Tibial nerve (tissue), 4 donors: ENCODE measurements at places on chromosomes 11 and 22. TPM values are rescaled to one million over a fixed set of nuclear protein-coding genes. Genes with fewer than 3 reads are reported as not detected.

CALCA gene
- not detected for total RNA-seq

UBQLN3 gene
- total RNA-seq: 2.7 TPM

OR5W2 gene
- not detected for total RNA-seq

HPS5 gene
- total RNA-seq: 101 TPM

NLRP6 gene
- 1.0 TPM for total RNA-seq

TMPRSS6 gene
- not detected for total RNA-seq

RFPL3 gene
- total RNA-seq: not detected

TP53I11 gene
- 50.7 TPM for total RNA-seq

RFPL1 gene
- total RNA-seq: not detected

KIRREL3 gene
- total RNA-seq: not detected

SHANK2 gene
- 2.0 TPM for total RNA-seq

B4GAT1 gene
- total RNA-seq: 105 TPM

CSNK2A3 gene
- total RNA-seq: 3.3 TPM

NPTXR gene
- 9.2 TPM for total RNA-seq

NXPE4 gene
- total RNA-seq: not detected

OR6T1 gene
- total RNA-seq: not detected

DNA sequence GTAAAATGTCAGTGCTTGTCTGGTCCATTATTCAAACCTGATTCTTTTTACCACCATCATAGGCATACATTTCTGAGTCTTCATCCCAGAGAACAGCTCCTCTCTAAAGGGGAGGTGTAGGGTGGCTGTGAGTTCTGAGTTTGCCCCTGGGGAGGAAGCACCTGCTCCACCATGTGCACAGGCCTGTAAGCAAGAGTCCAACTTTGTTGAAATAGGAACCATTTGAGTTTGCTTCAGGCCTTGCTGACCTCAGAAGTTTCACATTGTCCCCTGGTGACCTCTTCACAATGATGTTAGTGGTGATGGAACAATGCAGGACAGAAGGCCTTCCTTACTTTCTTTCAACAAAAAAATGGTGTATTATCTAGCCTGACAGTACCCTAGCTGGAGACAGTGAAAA, 54.6 kb upstream of the TOP3B start:
- H3K4me1 ChIP-seq: no peaks in the 10 kb centered on the region
- no peak overlapping the region for H3K4me3 ChIP-seq
- H3K27ac ChIP-seq: no peak overlapping the region
- no peaks in the 10 kb centered on the region for H3K36me3 ChIP-seq
- no peaks in the 10 kb centered on the region for H3K27me3 ChIP-seq

- H3K27ac ChIP-seq: no peak overlapping the region
- no peak overlapping the region for H3K4me3 ChIP-seq
- peaks cover 8% of the 10 kb centered on the region for H3K27me3 ChIP-seq
- peaks cover 30% of the 10 kb centered on the region for H3K4me1 ChIP-seq
These were observed 30.7 kb downstream of the ELFN2 start for GRCh38 chr22:37396488-37397084.

- no peak overlapping the region for H3K4me3 ChIP-seq
- peaks cover 7% of the 10 kb centered on the region for H3K36me3 ChIP-seq
- no peaks in the 10 kb centered on the region for H3K4me1 ChIP-seq
These were observed 127.4 kb downstream of the LARGE1 start for GRCh38 chr22:33792832-33793231.

DNA sequence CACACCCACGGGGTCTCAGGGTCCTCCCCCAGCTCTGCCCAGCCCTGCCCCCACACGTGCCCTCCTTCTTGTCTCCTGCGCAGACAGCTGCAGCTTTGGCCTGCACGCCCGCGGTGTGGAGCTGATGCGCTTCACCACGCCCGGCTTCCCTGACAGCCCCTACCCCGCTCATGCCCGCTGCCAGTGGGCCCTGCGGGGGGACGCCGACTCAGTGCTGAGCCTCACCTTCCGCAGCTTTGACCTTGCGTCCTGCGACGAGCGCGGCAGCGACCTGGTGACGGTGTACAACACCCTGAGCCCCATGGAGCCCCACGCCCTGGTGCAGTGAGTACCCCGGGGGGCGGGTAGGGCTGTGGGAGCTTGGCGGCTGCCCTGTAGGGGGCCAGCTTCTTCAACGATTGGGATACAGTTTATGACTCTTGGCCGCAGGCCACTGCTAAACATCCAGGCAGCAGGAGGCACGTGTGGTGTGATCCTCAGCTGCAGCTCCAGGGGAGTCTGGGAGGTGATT, 30.8 kb downstream of the ST14 start:
- H3K36me3 ChIP-seq: no peaks in the 10 kb centered on the region
- H3K4me3 ChIP-seq: no peak overlapping the region
- DNase-seq: no peak
- peak overlapping the region; percentile 68 for H3K27ac ChIP-seq
- no peaks in the 10 kb centered on the region for H3K27me3 ChIP-seq

GRCh38 chr11:28674433-28675103, 566.4 kb downstream of the METTL15 start:
- no peak overlapping the region for H3K27ac ChIP-seq
- no peaks in the 10 kb centered on the region for H3K27me3 ChIP-seq
- no peaks in the 10 kb centered on the region for H3K36me3 ChIP-seq
- DNase-seq: no peak
- H3K4me3 ChIP-seq: no peak overlapping the region

DNA sequence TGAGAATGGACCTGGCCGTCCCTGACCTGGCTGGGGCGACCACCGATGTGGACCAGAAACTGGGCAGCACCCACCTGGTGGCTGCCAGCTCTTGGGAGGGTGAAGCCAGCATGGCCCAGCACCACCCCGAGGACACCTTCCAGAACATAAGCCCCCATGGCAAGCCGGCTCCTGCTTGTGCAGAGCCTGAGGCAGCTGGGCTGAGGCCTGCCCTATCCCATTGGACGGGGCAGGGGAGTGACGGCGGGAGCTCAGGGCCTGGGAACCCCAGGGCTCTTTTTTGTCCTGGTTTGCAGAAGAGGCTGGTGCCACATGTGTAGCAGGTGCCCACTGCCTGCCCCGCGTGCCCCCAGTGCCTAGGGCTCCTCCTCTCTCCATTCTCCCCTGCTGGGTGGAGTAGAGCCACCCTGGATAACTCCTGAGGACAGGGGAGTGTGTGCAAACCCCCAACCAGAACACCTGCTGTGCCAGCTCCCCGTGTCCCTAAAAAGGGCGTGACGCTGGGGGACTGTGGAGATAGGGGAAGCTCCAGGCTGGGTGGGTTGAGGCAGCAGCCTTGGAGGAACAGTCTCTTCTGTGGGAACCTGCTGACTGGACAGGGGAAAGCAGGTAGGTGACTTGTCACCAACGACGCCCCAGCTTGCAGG, 11.9 kb downstream of the DUSP8 start:
- H3K27me3 ChIP-seq: no peaks in the 10 kb centered on the region
- peaks cover 23% of the 10 kb centered on the region for H3K4me1 ChIP-seq
- H3K27ac ChIP-seq: peak overlapping the region; percentile 89
- DNase-seq: no peak
- no peaks in the 10 kb centered on the region for H3K36me3 ChIP-seq

DNA sequence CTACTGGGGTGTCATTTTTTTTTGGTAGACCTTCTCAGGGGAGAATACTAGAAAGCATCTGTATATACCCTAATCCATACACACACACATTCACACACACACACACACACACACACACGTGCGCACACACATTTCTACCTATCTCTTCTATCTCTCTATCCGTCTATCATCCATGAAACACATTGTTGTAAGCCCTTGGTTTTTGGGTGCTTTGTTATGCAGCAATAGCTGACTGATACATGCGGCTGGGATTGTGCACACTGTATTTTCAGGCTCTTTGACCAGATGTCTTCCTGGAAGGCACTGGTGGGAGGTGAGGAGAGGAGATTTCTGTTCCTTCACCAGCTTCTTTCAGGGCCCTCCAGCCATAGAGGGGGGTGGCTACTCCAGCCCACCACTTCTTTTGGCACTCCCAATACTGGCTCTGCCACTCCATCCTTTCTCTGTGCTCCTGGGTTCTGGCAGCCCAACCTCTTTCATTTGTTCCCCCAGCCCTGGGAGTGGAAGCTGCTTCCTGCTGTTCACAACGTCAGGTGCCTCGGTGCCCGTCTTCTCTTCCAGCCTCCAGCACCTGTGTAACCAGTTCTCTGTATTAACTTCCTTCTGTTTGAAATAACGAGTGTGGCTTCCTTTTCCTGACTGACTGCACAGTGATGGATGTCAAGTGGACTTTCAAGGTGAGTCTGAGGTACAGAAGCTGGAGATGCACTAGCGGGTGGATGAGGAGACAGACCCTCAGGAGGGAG, 12.4 kb upstream of the MUC2 start:
- H3K27me3 ChIP-seq: no peaks in the 10 kb centered on the region
- H3K27ac ChIP-seq: no peak overlapping the region
- no peak overlapping the region for H3K4me3 ChIP-seq
- H3K4me1 ChIP-seq: no peaks in the 10 kb centered on the region
- H3K36me3 ChIP-seq: no peaks in the 10 kb centered on the region

- no peak overlapping the region for H3K4me3 ChIP-seq
- DNase-seq: no peak
- H3K36me3 ChIP-seq: peaks cover 57% of the 10 kb centered on the region
- H3K4me1 ChIP-seq: peaks cover 20% of the 10 kb centered on the region
- no peaks in the 10 kb centered on the region for H3K27me3 ChIP-seq
- H3K27ac ChIP-seq: no peak overlapping the region
These were observed 27.6 kb downstream of the KDM2A start for GRCh38 chr11:67146516-67147226.

GRCh38 chr11:44955015-44955738, 4.5 kb upstream of the TP53I11 start:
- no peak overlapping the region for H3K27ac ChIP-seq
- peaks cover 18% of the 10 kb centered on the region for H3K27me3 ChIP-seq
- H3K4me3 ChIP-seq: no peak overlapping the region
- no peaks in the 10 kb centered on the region for H3K36me3 ChIP-seq

DNA sequence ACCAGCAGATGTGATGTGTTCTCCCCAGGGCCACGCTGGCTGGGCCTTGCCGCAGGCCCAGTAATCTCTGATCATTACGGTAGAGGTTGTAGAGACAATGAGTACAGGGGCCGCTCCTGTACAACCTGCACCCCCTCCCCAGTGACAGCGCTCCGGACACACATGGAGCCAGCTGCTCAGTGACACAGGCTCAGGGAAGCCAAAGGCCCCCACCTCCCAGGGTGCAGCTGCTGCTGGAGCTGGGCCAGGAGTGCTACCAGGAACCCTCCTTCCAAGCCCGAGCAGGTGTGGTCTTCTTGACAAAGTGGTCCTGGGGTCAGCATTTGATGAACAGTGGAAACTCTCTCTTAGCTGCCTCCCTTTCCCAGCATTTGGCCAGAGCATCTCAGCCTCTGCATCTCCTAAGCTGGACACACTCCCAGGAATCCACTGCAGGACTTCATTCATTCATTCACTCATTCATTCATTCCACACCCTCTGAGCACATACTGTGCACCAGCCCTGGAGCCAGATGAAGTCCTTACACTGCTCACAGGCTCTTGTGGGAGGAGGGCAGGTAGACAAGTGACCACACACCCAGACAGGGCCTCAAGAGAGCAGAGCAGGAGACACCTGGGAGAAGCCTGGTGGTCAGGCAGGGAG, 49.6 kb upstream of the MPEG1 start:
- H3K36me3 ChIP-seq: no peaks in the 10 kb centered on the region
- no peaks in the 10 kb centered on the region for H3K27me3 ChIP-seq
- H3K4me3 ChIP-seq: no peak overlapping the region
- H3K4me1 ChIP-seq: no peaks in the 10 kb centered on the region
- no peak overlapping the region for H3K27ac ChIP-seq

- no peak overlapping the region for H3K4me3 ChIP-seq
- H3K4me1 ChIP-seq: no peaks in the 10 kb centered on the region
- H3K27ac ChIP-seq: no peak overlapping the region
- no peaks in the 10 kb centered on the region for H3K36me3 ChIP-seq
- no peak for DNase-seq
These were observed 66.5 kb upstream of the ALX4 start for GRCh38 chr11:44376423-44376822.

- DNase-seq: peak; percentile 21
- peaks cover 14% of the 10 kb centered on the region for H3K4me1 ChIP-seq
- H3K27ac ChIP-seq: peak within 1 kb of the TSS; percentile 65
- no peaks in the 10 kb centered on the region for H3K27me3 ChIP-seq
- peak within 1 kb of the TSS; percentile 36 for H3K4me3 ChIP-seq
- no peaks in the 10 kb centered on the region for H3K36me3 ChIP-seq
These were observed at the start of gene PDGFD for GRCh38 chr11:104164028-104164520. Gene PDGFD, minus strand, starts transcription at chr11:104164147.

GRCh38 chr22:42994276-42994916, 20.6 kb downstream of the PACSIN2 start:
- no peaks in the 10 kb centered on the region for H3K36me3 ChIP-seq
- H3K27me3 ChIP-seq: no peaks in the 10 kb centered on the region
- peak overlapping the region; percentile 1 for H3K4me3 ChIP-seq
- peak overlapping the region; percentile 72 for H3K27ac ChIP-seq
- no peak for DNase-seq

- no peak for DNase-seq
- H3K4me1 ChIP-seq: no peaks in the 10 kb centered on the region
- peaks cover 8% of the 10 kb centered on the region for H3K27me3 ChIP-seq
- no peak overlapping the region for H3K27ac ChIP-seq
- H3K36me3 ChIP-seq: no peaks in the 10 kb centered on the region
- H3K4me3 ChIP-seq: no peak overlapping the region
These were observed 85.2 kb downstream of the BUD13 start for GRCh38 chr11:116687458-116688201.

DNA sequence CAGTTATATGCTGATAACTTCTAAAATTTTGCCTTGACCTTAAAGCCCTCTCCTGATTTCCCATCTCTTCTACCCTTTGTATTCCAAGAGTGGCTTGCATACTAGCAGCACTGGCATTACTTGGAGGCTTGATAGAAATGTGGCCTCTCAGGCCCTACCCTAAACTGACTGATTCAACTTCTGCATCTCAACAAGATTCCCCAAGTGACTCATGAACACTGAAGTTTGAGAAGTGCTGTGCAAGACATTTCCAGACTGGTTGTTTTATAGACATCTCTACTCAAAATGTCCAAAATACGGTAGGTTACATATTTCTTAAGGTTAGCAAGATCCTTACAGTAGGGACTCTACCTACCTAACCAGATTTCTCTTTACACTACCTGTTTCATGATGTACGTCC, 48.6 kb downstream of the SESN3 start:
- DNase-seq: no peak
- no peaks in the 10 kb centered on the region for H3K4me1 ChIP-seq
- H3K36me3 ChIP-seq: no peaks in the 10 kb centered on the region
- no peak overlapping the region for H3K27ac ChIP-seq
- no peak overlapping the region for H3K4me3 ChIP-seq

GRCh38 chr11:12951376-12951775, 57.7 kb upstream of the RASSF10 start:
- H3K27me3 ChIP-seq: no peaks in the 10 kb centered on the region
- H3K4me3 ChIP-seq: no peak overlapping the region
- no peaks in the 10 kb centered on the region for H3K4me1 ChIP-seq
- no peak overlapping the region for H3K27ac ChIP-seq
- no peak for DNase-seq

GRCh38 chr11:87970762-87971161, 204.5 kb downstream of the RAB38 start:
- no peaks in the 10 kb centered on the region for H3K4me1 ChIP-seq
- no peak for DNase-seq
- no peak overlapping the region for H3K4me3 ChIP-seq

DNA sequence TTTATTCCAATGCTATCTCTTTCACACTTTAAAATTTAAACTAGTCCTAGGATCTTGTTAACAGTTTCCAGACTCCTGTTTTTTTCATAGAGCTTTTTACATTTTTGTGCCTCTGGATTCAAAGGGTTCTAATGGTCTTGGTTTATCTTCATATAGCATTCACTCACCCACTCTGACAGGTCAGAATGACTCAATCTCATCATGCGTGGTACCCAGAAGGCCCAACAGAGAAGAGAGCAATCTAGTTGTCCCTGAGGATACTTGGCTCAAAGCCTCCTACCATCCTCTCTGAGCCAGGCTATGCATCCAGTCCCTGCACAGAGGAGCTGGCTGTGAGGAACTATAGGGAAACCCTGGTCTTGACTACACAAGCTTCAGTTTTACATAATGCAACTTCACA, 27.5 kb downstream of the MAML2 start:
- H3K4me3 ChIP-seq: no peak overlapping the region
- no peak for DNase-seq
- H3K36me3 ChIP-seq: no peaks in the 10 kb centered on the region
- peaks cover 98% of the 10 kb centered on the region for H3K4me1 ChIP-seq
- H3K27ac ChIP-seq: peak overlapping the region; percentile 61
